ENCODE measurements at places on chromosomes 7 and 10.

DNA sequence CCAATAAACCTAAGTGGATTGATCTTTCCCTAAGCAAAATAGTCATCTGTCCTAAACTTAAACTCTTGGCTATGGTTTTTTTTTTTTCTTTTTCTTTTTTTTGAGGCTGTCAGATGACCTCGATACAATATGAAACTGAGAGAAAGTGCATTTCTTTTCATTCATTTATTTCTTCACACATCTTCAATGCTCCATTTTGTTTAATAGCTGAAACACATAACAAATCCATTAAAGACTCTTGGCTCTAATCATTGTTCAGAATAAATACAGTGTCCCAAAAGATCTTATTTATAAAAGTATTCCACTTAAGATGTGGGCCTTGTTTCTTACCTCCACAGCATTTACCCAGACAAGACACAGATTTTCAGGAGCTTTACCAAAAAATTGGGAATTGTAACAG, 195.5 kb downstream of the TRIL start:
- DNase-seq: no peak

GRCh38 chr10:74824900-74825370, 1.5 kb upstream of the KAT6B start:
- peak; percentile 58 for DNase-seq

DNA sequence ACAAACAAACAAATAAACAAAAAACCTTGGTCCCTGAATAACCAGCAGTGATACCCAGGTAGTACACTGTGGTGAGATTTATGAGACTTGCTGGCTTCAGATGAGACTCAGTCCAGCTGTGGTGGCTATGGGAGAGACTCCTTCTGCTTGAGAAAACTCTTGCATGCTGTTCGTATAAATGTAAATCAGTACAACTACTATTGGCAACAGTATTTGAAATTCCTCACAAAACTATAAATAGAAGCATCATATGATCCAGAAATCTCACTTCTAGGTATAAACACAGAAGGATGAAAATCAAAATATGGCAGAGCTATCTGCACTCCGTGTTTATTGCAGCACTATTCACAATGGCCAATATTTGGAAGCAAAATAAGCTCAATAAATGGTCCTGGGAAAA, 692.1 kb downstream of the PCDH15 start:
- DNase-seq: no peak

GRCh38 chr7:154857728-154858681, 144.9 kb downstream of the PAXIP1 start:
- no peak for DNase-seq

GRCh38 chr7:6198689-6199595, 73.5 kb downstream of the CYTH3 start:
- no peak for DNase-seq

DNA sequence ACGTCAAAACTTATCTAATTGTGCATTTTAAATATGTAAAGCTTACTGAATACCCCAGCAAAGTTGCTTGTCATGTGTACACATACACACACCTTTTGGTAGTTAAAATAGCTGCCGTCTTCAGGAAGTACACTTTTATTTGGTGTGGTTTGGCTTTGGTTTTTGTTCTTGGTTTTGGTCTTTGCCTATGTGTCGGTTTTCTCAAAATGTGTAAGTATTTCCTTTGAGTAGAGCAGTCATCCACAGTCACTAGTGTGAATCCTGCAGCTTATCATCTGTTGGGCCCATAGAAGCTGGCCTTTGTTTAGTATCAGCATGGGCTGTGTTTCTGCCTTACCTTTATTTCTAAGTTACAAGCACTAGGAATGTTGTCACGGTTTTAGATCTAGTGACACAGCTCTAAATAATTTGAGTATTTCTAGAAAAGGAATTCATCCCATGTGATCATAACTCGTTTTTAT, 35.3 kb downstream of the NET1 start:
- no peak for DNase-seq

DNA sequence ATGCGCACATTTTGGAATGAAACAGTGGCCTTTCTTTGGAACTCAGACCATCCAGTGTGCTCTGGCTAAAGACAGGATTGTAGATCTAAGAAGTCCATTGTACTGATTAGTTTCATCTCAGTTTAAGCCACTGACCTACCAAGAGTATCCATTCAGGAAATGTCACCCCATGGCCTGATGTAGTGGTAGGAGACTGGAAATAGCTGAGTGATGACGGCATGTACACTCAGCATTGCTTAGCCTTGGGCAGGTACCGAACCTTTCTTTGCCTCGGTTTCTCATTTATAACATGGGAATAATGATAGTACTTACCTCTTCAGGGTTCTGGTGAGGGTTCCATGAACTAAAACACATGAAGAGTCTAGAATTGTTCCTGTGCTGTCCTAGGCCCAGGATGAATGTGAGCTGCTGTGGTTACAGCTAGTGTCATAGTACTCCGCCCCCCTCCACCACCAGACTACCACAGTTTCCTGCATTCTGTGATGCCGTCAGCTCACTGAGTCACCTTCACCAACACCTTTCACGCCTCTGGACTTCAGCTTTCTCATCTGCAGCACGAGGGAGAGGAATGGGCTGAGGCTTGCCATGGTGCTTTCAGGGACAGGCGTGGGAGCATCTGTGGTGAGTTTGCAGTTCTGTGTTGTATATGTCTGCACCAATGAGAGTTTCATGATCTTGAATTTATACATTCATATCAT, 484.0 kb upstream of the GALNT17 start:
- peak; percentile 72 for DNase-seq

- DNase-seq: no peak
Measured at GRCh38 chr10:24900888-24901685, 51.3 kb downstream of the PRTFDC1 start.

GRCh38 chr10:120318862-120319261, 138.2 kb upstream of the PLPP4 start:
- no peak for DNase-seq

- no peak for DNase-seq
Measured at GRCh38 chr10:21813946-21814345, 189.6 kb downstream of the DNAJC1 start.

GRCh38 chr7:90708841-90709317, 112.8 kb downstream of the CDK14 start:
- no peak for DNase-seq

DNA sequence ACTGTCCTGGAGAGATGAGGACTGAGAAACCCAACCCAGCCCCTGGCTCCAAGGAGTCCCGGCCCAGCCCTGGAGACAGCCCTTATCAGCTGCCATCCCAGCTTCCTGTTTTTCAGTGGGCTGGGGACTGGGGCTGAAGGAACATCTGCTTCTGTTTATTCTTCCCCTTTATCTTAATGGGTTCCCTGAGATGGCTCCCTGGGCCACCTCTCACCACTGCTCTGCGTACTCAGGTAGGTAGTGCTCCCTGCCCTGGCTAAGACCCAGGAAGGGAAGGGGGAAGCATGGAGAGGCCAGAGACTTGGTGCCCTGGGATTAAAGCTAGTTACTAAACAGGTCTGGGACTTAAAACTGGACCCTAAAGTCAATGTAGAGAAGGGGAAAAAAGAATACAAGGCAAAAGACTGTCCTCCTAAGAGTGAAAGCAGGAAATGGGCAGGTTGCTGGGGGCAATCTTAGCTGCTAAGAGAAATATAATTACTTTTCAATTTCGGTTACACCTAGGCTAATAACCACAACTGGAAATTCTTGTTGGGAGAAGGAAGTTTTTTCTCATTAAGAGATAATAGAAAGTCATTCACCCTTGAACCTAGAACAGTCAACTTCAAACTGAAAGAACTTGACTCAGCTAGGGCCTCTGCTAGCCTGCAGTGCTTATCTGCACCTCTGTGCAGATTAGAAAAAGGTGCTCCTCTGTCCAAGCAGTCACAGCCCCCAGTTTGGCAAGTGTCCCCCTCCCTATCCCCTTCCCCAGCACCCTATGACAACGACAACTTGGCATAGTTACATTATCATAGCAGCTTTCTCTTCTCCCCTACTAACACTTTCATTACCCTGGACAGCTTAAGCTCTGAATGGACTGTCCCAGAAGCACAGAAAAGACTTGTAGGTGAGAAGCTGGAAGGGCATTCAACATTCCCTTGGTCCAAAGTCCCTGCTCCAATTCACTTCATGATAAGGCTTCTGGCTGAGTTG, 65.6 kb upstream of the KDM7A start:
- DNase-seq: no peak

- no peak for DNase-seq
Measured at GRCh38 chr10:63711867-63712716, 190.9 kb downstream of the REEP3 start.

Data from activated CD4-positive, alpha-beta T cell treated with anti-CD3 and anti-CD28 coated beads, Interleukin-2, amount 50 U/mL, for 48 hours (primary cell).